Islet precursor cell (in vitro differentiated cells): ENCODE measurements at places on chromosomes 16 and 17.

DNA sequence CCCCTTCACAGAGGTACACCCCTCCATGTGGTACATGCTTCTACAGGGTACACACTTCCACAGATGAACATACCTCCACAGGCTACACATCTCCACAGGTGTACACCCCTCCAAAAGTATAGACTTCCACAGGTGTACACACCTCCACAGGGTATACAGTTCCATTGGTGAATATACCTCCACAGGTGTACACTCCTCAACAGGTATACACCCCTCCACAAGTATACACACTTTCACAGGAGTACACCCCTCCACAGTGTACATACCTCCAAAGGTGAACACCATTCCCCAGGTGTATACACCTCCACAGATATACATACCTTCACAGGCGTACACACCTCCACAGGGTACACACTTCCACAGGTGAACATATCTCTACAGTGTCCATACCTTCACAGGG lies 9.4 kb downstream of the FOXN1 start:
- DNase-seq, result no peak

DNA sequence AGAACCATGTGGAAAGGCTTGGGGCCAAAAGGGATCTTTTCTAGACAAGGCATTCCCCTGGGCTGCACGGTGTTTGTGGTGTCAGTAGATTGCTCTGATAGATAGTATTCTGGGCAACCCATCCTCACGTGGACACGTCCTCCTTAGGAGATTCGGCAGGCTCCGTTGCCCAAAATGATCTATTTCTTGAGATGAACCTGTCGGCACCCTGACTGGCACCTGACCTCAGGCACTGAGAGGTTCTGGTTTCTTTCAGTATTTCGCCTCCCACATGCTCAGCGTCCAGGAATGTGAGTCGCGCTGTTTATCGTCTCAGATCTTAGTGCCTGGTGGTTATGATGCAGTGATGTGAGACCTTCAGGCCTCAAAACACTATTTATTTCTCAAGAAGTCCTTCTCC lies 89.7 kb downstream of the MARCHF10 start:
- peak; percentile 98 for DNase-seq

- no peak for DNase-seq
Observed at GRCh38 chr16:73202161-73202729, 154.3 kb upstream of the ZFHX3 start.

GRCh38 chr17:4610162-4610561 lies 25.8 kb downstream of the SMTNL2 start:
- DNase-seq, result peak; percentile 71

DNA sequence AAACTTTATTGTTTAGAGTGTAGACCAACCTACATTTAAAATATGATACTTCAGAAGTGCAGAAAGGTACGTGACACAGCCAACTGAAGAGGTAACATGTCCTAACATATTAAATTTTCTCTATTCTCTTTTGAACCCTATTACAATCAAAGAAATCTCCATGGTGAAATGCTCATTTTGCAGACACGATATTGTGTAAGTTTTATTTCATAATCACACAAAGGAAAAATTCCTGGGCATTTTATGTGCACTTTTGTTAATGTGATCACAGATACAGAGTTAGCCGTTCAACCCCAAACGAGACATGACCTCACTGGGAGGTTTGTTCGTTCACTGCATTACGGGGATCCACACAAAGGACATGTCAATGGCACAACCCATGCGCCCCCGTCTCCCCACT lies 21.8 kb downstream of the KCNJ16 start:
- DNase-seq, result no peak

DNA sequence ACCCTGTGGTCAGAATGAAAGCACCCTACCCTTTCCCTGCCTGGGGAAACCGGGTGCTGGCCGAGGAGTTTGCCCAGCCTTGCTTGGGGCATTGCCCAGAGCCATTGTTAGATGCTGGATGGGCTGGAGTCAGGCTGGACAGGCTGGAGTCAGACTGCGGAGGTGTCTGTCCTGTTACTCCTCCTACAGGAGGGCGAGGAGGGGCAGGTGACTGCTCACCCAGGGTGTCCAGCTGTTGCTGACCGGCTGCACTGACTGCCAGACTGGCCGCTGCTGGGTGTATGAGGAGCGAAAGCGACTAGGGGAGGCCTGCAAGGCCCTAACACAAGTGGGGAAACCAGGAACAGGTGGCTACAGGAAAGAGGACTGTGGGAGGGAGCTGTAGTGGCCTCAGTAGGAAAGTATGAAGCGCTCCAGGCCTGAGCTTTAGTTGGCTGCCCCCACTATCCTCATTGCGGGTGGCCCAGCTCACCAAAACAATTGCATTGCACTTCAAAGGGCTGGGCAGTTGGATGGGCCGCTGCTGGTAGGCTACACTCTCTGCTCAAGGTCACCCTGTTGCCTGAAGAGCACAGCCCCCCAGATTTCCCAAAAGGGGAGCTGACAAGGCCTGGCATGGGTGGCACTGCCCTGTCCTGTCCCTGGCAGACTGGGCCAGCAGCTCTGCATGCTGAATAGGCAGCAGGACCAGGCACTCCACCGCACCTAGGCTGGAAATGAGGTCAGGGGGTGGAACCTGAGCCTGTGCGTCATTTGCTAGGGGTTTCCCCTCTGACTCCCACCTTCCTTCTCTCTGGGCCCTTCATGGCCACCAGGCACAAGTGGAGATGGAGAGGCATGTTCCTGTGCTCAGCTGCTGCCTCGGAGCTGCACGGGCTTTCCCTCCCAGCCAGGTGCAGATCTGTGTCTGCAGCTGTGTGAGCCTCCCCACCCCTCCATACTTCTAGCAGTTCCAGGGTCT lies 18.4 kb downstream of the LDHD start:
- DNase-seq, result peak; percentile 60
